ENCODE measurements at places on chromosomes 5 and 9.

DNA sequence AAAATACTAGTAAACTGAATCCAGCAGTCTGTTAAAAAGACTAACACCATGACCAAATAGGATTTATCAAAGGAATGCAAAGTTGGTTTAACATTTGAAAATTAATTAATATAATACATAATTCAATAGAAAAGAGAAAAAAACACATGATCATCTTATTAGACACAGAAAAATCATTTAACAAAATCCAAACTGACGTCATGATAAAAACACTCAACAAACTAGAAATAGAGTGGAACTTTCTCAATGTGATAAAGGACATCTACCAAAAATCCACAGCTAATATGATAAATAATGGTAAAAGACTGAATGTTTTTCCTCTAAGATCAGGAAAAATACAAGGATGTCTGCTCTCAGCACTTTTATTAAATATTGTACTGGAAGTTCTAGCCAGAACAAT, 40.4 kb upstream of the KCNIP1 start:
- DNase-seq = no peak

DNA sequence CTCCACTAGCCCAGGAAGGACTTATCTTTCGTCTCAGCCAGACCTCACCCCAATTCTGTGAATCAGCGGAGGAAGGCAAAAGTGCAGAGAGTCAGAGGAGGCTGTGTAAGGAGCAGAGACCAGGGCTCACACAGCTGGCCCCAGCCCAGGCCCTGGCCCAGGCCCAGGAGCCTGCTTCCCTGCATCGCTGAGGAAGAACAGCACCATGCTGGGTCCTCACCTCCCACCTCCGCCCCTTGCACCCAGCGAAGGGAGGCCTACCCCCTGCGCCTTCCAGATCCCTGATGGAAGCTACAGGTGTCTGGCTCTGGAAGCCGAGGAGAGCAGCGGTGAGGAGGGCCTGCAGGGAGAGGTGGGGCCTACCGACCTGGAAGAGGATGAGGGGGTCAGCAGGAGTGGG, 22.3 kb upstream of the SYNPO start:
- no peak for DNase-seq

DNA sequence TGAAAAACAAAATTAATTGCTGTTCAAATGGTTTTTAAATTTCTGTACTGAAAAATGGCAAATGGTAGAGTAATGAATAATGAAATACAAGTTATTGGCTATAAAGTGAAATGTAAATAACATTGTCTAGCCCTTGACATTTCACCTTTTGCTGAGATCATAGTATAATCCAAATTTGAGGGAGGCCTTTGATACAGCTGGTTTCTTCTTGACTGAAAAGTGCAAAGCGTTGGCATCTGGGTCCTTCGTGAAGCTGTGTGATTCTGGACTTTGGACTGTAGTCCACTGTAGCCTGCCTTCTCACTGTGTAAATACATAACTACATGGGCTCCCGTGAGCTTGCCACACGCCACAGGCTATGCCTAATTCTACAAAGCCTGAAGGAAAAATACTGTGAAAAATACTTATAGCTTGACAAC, 52.3 kb downstream of the ARHGEF28 start:
- DNase-seq = no peak

- DNase-seq = no peak
These were observed 25.6 kb downstream of the PDZD2 start for GRCh38 chr5:31664566-31664965.

DNA sequence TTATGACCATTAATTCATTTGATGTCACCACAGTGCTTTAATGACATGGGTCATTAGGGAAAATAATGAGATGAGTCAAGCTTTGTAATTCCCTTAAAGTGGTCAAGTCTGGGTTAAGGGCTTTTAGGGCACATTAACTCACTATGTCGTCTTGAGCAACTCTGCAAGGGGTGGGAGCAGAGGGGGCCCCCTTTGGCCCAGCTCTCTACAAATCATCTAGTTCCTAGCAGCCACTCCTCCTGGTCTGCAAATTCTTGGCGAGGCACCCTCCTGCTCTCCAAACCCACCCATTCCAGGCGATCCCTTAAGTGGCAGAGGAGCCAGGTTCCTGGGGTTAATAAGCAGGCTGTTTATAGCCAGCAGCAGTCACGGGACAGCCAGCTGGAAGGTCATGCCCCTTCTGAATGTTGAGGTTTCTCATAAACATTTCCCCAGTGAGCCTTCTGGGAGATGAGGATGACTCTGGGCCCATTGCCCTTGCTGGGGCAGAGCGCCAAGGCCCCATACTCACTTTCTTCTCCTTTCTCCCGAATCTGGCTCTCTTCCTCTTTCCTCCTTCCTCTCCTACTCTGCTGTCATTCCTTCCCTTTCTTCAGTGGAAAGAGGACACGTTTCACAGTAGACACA, 14.3 kb upstream of the GPX3 start:
- DNase-seq = no peak

GRCh38 chr5:138952962-138953361, 77.8 kb upstream of the LRRTM2 start:
- no peak for DNase-seq

GRCh38 chr5:52995095-52995494, 5.9 kb downstream of the ITGA2 start:
- DNase-seq = no peak
